ENCODE measurements at places on chromosomes 2 and 18. TPM values are rescaled to one million over a fixed set of nuclear protein-coding genes. Genes with fewer than 3 reads are reported as not detected.
A peak's percentile ranks its signal among the peaks of the same experiment; 100 is the strongest.

DNA sequence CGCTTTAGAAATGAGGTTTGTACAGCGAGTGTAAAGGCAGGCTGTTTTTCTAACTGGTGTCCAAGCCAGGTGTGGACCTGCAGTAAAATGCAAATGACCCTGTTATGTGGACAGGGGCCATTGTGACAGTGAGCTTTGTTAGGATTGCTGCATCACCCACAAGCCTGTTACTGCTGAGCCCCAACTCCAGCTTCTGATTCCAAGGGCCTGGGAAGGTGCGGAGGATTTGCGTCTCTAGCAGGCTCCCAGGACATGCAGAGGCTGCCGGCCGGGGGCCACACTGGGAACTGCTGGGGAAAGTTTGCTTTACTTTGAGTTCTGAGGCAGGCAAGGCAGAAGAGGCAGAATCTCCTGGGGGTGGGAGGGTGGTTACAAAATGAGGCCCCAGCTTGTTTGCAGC is 164.1 kb downstream of the GLI2 start:
- no peak for DNase-seq

GRCh38 chr2:224126003-224126402 is 86.9 kb upstream of the SERPINE2 start:
- DNase-seq = no peak

- no peak for DNase-seq
Measured at GRCh38 chr2:75775311-75775823, 64.7 kb upstream of the GCFC2 start.

Gene ATIC
- 158 TPM for polyA plus RNA-seq

Gene SAG
- 0.16 TPM for polyA plus RNA-seq

DNA sequence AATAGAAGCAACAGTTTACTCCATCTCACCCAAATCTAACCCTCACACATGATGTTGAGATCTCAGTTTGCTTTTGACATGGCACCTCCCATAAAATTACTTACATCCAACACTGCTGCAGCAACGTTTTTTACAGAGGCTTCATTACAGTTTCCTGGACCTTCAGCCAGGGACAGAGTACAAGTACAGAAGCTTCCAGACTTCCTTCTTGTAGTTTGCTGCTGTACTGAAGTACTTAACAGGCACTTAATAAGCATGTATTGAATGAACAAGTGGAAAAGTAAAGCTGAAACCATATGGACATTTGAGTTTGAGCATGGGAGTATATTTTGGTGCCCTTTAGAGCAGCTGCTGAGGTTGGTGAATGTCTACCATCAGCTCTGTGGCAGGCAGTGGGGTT is 514.2 kb downstream of the PTPRM start:
- DNase-seq = no peak

Gene FAM228A
- 1.2 TPM for polyA plus RNA-seq

Gene C18orf54
- polyA plus RNA-seq = 10.3 TPM

- DNase-seq = peak; percentile 13
Measured at GRCh38 chr2:6866275-6866671, 566 bp upstream of the CMPK2 start.

Gene LIMS3
- 4.9 TPM for polyA plus RNA-seq

- no peak for DNase-seq
Measured at GRCh38 chr2:147096671-147097070, 748.2 kb upstream of the ACVR2A start.

Gene IFT172
- polyA plus RNA-seq = 39.1 TPM

Gene FKBP7
- 71.5 TPM for polyA plus RNA-seq

DNA sequence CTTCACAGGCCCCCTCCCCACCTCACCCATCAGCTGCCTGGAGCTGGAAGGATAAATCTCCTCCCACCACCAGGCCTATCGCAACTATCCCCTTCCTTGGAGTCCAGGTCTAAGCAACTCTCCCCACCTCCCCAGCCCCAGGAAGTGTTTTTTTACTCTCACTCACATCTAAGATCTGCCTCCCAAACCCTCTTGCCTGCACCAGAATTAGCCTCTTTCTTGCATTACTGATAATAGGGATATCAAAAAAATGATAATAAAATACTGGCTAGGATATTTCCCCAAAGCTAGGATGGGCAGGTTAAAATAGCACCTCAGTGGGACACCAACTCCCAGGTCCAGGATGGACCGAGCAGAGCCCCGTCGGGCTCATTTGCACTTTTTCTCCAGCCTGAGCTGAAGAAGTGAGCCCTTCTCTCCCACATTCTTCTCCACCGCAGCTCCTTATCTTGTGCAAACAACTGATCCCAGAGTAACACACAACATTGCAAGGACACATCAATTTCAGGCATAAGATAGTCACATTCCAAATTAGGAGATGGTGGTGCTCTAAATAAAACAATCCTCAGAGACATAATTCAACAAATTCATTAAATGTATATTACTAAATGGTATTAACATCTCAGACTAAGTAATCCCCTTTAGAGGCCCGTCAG is 17.7 kb upstream of the CIB4 start:
- no peak for DNase-seq

GRCh38 chr2:217231724-217232123 is 371.9 kb upstream of the TNP1 start:
- no peak for DNase-seq

GRCh38 chr2:62660582-62661262 is 44.8 kb upstream of the EHBP1 start:
- DNase-seq = no peak

Gene ALKAL2
- 5.4 TPM for polyA plus RNA-seq

GRCh38 chr2:134892282-134893035 is 26.2 kb upstream of the CCNT2 start:
- DNase-seq = no peak

- no peak for DNase-seq
Measured at GRCh38 chr2:180442860-180443644, 436.0 kb upstream of the CWC22 start.

GRCh38 chr2:214481204-214481603 is 70.3 kb downstream of the VWC2L start:
- peak; percentile 16 for DNase-seq

Gene MERTK
- polyA plus RNA-seq = 21.9 TPM

Gene CD207
- 0.08 TPM for polyA plus RNA-seq
